Stimulated activated CD4-positive, alpha-beta T cell treated with anti-CD3 and anti-CD28 coated beads, TNF-alpha, amount 100 ng/mL, for 4 hours (primary cell): ENCODE measurements at places on chromosomes 13 and 19.

DNA sequence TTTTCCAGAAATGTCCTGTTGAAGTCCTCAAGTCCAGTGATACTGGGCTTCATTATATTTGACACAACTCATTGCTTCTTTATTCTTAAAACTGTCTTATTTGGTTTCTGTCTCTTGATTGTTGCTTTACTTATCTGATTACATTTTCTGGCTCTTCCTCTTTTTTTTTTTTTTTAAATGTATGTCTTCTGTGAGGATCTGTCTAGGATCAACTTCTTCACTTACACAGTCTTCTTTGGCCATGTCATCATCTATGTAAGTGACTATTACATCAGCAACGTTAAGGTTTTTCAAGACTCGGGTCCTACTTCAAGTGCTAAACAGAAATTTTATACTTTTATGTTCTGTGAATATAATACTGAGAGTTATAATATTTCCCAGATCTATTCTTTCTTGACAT lies 162.1 kb downstream of the PDS5B start:
- no peak for DNase-seq

- no peak for DNase-seq
Measured at GRCh38 chr19:9786819-9787218, 18.3 kb upstream of the ZNF846 start.

DNA sequence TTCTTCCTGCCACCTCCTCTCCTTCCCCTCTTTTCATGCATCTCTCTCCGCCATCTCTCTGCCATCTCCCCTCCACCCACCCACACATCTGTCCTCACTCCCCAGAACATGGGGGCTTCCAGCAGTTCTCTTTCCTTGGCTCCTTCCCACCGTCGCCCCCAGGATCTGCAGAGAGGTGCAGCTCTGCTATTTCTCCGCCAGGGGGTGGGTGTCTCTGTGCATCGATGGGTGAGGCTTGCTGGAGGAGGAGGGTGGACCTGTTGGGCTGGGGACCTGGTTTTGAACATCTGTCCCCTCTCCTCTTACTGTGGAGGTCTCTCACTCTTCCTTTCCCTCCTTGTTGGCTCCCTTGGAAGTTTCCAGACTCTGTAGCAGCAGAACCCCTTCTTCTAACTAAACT lies 51.7 kb downstream of the MYH14 start:
- no peak for DNase-seq

DNA sequence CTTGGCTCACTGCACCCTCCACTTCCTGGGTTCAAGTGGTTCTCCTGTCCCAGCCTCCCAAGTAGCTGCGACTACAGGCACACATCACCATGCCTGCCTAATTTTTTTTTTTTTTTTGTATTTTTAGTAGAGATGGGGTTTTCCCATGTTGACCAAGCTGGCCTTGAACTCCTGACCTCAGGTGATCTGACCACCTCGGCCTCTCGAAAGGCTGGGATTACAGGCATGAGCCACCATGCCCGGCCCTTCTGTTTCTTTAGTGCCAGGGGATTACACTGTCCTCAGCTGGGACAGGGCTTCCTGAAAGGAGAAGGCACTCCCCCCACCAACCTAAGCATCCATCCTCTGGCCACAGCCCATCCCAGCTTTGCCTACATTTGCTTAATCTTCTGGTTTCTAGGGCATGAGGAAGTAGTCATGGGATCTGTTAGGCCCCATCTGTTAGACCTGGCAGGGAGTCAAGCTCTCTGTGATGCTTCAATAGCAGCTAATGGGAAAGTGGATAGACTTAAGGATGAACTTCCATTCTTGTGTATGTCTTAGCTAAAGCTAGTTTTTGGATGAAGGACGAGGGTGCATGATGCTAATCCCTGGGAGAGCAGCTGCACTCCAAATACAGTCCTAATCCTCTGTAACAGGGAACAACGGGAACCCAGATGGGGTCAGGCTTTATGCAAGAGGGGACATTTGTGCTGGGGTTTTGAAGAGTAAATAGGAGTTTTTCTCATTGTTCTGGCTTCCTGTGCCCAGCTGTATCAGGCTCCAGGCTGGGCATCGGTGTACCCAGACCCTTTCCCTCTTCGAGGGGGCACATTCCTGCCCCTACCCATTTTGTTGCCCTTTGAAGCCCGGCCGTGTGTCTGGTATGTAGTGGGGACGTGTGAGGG lies 2.6 kb downstream of the VAV1 start:
- no peak for DNase-seq

DNA sequence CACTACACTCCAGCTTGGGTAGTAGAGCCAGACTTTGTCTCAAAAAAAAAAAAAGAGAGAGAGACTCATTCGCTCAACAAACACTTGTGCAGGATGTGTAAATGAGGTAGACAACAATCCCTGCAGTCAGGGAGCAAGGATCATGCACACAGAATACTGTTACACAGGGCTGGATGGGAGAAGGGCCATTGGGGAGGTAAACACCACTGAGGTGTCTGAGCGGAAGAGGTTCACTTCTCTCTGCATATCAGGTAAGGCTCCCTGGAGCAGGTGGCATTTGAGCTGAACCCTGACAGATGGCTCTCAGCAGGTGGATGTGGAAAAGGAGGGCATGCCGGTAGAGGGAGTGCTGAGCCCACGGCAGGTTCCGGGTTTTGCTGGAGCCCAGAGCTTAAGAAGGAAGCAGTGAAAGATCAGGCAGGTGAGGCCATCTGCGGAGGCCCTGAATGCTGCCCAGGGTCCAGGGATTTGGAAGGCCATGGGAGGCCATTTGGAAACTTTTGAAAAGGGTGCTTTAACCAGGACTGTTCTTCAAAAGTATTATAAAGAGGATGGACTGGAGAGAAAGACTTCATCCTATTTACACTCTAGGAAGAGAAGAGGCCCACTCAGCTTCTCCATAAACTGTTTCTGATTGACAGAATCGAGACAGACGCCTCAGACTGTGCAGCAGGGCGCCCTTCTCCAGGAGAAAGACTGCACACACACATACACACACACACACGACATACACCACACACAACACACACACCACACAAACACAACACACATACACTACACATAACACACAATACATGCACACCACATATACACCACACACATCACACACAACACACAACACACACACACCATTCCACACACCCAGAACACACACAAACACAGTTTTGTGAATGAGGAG lies 199.4 kb downstream of the USP12 start:
- DNase-seq: no peak

GRCh38 chr13:26468265-26468801 lies 89.2 kb upstream of the WASF3 start:
- DNase-seq: no peak

GRCh38 chr13:30870049-30870884 lies 35.8 kb upstream of the MEDAG start:
- no peak for DNase-seq

DNA sequence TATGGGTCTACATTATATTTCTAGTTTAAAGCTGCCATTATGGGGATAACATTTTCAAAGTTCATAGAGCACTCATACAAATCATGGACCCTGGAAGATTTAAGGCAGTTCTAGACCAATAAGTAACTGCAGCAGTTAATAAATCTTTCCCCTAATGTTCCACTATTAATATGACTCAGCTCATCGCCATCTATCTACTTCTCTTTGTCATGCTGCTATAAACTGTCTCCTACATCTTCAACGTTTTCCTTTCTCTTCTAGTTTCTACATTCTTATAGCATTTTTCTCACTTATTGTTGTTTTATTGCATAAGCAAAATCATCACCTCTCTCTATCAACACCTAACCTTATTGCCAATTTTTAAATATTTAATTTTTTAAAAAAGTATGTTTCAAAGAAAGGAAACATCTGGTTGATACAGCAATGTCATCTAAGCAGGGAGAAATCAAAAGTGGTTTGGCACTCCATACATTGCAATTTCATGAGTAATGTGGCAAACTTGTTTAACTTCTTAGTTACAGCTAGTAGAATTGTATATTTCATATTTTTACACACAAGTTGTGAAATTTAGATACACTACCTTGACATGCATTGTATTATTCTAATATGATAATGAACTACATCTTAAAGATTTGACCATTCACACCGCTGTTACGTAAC lies 1500.4 kb upstream of the MIR17HG start:
- no peak for DNase-seq
